AG10803 (cell line): ENCODE measurements at places on chromosomes 4 and X.
A peak's percentile ranks its signal among the peaks of the same experiment; 100 is the strongest.

GRCh38 chrX:39227371-39227770 is 426.1 kb downstream of the MID1IP1 start:
- DNase-seq = no peak

DNA sequence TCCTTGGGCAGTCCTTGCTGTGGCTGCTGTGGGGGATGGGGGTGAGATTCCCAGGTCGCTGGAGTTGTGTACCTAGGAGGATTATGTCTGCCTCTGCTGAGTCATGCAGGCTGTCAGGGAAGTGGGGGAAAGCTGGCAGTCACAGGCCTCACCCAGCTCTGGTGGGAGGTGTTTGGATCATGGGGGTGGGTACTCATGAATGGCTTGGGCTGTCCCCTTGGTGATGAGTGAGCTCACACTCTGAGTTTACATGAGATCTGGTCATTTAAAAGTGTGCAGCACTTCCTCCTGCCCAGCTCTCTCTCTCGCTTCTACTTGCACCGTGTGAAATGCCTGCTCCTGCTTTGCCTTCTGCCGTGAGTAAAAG is 24.6 kb upstream of the PDLIM3 start:
- peak; percentile 9 for DNase-seq

DNA sequence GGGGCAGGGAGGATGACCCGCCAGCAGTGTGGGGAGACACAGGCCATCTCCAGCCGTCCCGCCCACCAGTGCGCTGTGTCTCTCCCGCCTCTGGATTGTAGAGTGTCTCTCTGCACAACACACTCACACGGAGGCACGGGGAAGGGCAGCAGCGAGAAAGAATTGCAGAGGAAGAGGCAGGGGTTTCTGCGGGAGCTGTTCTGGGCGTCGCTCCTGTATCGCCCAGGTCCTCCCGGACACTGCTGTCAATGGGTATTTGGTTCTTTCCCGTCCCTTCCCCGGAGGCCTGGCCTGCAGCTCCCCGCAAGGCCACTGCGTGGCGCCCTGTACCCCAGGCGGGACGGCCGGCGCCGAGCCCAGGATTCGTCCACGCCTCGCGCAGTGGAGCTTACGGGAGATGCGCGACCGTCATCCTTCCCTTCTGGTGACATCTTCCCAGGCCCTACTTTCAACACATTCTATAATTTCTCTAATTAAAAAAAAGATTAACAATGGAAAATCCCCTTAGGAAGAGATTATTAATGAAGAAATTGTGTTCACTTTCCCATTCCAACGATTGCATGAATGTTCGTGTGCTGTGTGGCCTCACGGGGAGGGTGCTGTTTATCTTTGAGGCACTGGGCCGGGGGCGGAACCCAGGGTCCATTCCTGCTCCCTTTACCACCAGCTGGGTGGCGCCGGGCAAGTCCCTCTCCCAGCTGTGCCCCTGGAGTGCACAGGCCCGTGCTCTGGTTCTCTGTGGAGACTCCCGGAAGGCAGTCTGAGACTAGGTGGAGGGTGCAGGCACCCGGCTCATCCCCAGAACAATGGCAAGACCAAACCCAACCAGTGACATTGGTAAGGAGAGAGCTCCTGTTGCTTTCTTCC is 95.7 kb downstream of the CPZ start:
- no peak for DNase-seq

GRCh38 chr4:102759831-102760644 is 730 bp downstream of the MANBA start:
- peak; percentile 45 for DNase-seq

DNA sequence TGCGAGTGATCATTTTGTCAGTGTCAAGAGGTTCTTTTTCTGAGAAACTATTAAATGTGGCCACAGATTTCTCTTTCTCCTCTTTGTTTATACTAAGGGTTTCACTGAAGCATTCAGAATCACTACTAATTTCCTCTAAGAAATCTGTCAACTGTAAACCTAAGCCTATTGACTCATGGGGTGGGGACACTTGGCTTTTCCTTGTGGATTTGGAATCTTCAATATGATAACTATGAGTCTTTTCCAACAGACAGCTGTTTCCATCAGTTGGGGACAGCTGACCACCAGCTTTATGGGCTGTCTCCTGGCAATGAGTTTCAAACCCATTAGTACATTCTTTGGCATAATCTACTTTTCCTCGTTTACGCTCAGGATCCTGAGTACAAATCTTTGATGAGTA is 13.8 kb downstream of the PGRMC1 start:
- DNase-seq = no peak

- DNase-seq = no peak
These were observed 2464.6 kb downstream of the PCDH7 start for GRCh38 chr4:33184657-33185290.

GRCh38 chr4:105060628-105061027 is 86.0 kb upstream of the TET2 start:
- DNase-seq = no peak
